CMK (cell line): ENCODE measurements at places on chromosomes 6 and 20.

- no peak for DNase-seq
Observed at GRCh38 chr6:118198746-118199145, 291.7 kb downstream of the SLC35F1 start.

GRCh38 chr20:22450537-22450936 lies 133.8 kb downstream of the FOXA2 start:
- DNase-seq = no peak

GRCh38 chr6:9197726-9198125 lies 762.4 kb upstream of the SLC35B3 start:
- no peak for DNase-seq

DNA sequence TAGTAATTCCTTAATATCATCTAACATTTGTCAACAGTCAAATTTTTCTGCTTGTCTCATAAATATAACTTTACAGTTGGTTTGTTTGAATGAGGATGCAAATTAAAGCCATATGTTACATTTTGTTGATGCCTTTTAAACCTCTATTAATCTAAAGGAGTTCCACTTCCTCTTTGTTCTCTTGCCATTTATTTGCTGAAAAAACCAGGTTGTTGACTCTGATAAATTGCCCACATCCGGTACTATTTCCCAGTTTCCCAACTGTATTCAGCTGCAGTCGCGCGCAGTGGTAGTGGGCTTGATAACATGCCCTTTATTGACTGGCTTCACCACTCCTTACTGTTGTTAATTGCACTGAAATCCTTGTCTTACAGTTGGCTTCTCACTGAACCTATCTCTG lies 32.8 kb upstream of the SIRPB2 start:
- no peak for DNase-seq

DNA sequence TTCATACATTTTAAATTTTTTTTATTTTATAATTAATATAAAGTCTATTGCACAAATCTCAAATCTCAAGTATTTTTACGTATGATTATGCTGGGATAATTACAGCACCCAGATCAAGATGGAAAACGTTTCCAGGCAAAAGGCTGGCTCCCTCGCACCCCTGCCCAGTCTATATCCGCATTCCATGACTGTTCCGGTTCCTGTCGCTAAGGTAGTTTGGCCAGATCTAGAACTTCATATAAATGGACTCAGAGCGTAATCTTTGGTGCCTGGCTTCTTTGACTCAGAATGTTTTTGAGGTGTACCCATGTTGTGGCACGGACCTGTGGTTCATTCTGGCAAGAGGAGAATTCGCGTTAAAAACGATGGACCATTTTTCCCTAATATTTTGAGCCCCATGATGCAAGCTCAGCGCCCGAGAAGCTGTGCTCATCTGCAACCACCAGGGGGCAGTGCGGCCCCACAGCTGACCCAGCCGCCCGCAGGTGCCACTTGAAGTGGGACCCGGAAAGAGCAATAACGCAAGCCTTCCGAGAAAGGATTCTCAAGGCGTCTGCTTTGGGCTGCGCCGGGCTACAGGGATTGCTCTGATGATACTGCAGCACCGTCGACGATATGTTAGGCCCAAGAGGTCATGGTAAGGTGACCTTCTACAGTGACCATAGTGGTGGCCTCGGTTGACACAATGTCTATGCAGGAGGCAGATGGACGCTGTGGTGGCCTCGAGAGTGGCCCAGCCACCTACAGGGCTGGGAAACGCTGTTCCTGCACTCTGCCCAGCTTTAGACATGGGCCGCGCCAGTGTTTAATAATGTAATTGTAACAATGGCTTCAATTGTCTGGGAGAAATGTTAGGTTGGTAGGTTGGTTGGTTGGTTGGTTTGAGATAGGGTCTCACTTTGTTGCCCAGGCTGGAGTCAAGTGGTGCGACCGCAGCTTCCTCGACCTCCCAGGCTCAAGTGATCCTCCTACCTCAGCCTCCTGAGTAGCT lies 160.1 kb downstream of the ZMYND8 start:
- DNase-seq = peak; percentile 32

- no peak for DNase-seq
Observed at GRCh38 chr6:160534050-160534696, 129.9 kb downstream of the LPA start.

DNA sequence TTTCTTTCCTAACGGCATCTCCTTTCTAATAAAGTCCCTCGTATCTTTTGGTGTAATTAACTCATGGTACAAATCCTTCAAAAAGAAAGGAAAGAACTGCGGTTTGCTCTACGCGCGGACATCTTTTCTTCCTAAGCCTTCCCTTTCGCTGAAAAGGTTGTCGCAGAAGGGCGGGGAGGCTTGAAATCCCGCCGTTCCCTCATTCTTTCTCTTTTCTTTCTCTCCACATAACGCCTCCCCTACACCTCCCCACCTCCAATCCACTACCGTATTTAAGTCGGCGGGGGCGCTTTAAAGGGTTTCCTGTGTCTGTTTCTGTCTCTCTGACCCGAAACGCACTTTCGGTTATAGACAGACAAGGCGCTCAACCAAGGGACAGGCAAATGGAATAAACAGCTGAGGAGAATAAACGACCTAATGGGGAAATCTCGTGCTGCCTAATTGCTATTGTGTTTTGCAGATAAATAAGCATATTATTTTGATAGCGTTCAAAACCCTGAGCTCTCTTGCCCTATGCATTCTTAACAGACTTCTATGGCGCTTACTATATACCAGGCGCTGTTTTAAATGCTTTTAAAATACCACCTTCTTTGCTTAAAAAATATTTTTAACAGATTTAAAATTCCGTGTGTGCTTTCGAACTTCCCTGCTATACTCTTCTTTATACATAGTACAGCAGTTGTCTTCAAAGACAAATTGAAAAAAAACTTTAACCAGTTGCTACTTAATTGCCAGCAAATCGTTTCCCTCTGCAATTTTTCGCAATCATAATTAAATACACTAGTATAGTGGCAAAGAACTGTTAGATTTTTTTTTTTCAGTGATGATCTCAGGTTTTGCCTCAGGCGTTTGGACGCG lies 2.5 kb upstream of the HEY2 start:
- no peak for DNase-seq

DNA sequence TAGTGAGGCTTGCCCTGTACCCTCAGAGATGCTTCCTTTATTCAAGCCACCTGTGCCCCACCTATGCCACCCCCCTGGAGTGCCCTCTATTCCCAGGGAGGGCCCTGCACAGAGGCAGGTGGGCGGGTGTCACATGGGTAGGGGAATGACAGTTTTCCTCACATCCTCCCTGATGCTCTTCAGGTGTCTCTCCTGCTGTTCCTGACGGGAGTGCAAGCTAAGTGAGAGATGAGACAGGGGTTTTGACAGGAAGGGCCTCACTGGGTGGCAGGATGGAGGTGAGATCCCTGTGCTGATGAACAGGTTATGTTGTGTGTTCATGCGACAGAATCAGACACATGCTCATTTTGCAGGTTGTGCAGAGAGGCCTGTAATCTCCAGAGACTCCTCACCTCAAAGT lies 164.1 kb upstream of the CHD6 start:
- no peak for DNase-seq

DNA sequence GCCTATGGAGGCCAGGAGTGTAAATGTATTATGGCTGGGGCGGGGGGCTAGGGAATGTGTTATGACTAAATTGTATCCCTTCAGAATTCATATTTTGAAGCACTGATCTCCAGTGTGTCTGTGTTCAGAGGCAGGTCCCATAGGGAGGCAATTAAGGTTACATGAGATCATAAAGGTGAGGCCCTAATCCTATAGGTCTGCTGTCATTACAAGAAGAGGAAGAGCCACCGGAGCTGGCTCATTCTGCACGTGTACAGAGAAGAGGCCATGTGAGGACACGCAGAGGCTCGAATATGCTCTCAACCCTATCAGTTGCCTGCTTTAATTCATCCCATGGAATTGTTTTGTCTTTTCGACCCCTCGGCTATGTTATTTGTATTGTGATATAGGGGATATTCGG lies 76.9 kb downstream of the VTA1 start:
- DNase-seq = no peak

- no peak for DNase-seq
Observed at GRCh38 chr20:5918856-5919625, 31.3 kb downstream of the TRMT6 start.

- DNase-seq = peak; percentile 35
Observed at GRCh38 chr20:5001174-5002076, at the start of gene SLC23A2. Gene SLC23A2 (minus strand): TSS chr20:5001510. CDS start chr20:4932562, 68,948 bp downstream.

DNA sequence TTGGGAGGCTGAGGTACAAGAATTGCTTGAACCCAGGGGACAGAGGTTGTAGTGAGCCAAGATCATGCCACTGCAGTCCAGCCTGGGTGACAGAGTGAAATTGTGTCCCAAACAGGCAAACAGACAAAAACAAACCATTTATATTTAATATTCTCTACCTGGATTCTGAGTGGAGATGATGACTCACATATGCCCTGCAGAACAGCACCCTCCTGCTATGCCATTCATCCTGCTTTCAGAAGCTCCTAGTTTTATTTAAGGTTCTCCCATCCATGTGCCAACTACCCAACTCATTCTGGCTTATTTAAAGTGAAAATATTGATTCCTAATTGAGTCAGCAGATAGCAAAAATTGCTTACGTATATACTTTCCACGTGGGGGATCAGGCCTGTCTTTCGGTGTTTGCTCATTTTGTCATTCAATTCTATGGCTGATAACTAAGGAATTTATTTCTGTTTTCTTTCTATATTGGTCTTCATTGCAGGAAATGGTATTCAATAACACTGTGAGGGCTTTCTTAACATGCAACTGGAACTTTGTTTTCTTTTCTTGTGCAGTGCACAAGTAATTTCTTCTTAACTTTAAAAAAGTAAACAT lies 459.1 kb upstream of the JAG1 start:
- no peak for DNase-seq

GRCh38 chr6:139965393-139965792 lies 590.9 kb upstream of the CITED2 start:
- no peak for DNase-seq

- no peak for DNase-seq
Observed at GRCh38 chr6:161750686-161751085, 476.8 kb upstream of the AGPAT4 start.

DNA sequence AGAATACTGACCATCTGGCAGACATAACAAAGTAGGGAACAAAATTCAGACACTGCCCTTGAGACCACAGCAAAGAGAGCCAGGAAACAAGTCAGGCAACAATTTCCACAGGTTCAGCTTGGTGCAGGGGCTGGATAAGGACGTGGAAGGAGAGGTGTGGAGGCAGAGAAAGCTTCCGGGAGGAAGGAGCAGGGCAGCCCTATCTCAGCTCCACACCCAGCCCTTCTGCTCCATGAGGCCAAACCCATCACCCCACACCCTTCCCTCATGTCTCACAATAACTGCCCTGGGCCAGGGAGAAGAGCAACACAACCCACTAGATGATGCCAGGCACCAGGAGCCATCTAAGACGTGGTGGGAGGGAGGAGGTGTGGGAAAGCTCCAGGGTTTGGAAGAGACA lies 5.8 kb downstream of the SNHG17 start:
- DNase-seq = no peak

DNA sequence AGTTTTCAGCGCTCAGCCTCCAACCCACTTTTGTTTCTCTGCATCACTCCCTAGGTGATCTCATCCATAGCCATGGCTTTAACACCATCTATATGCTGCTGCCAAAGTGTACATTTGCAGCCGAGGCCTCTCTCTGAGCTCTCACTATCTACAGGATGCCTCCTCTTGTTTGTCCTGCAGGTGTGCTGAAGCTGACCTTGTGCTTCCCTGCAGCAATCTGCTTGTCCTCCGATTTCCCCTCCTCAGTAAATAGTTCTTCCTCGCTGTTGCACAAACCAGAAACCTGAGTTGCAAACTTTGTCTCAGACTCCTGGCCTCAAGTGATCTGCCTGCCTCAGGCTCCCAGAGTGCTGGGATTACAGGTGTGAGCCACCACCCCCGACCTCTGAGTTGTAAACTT lies 3.7 kb upstream of the TXNDC5 start:
- DNase-seq = no peak

DNA sequence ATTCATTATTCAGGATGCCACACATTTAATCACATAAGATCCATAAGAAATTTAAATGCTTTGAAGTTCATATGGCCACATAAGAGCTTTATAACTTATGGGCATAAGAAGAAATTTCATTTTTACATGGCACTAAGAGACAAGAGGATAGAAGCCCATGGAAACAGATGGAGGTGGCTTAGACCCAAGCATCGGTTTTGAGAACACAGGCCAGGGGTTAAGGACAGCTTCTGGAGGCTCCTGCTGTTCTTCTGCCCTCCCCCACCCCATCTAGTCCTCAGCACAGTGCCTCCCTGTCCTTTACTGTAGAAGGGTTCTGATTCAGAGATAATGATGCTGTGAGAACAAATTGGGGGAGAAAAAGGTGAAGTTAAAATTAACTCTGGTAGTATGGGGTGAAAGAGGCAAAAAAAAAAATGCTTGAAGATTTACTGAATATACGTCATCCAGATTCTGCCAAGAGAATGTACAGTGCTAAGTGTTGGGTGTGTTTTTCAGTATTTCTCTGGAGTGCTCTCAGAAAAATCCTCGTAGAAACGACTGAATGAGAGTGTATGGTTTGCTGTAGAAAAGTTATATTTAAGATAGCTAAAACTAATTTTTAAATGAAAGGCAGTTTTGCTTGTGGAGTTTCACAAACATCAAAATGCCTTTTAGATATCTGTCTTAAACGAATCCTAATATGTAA lies 539.7 kb downstream of the QKI start:
- no peak for DNase-seq

DNA sequence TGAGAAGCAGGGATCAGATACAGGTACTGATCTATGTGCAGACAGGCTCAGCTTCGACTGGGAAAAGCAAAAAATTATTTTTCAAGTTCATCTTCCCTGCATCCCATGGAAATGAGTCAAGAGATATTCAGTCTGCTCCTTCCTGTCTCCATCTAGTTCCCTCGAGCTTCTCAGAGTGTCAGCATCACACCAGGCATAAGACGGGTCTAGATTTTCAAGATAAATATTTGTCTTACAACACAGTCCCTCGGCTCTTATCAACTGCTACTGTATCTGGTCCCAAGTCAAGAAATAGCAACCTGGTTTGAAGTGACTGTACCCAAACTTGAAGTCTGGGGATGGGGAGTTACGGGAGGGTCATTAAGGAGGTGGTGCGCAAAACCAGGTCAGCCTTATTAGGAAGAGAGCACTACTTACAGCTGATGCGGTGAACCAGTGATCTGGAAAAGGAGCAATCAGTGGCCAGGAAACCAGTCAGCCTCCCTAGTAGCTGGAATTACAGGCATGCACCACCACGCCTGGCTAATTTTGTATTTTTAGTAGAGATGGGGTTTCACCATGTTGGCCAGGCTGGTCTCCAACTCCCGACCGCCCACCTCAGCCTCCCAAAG lies 29.7 kb downstream of the ZMYND8 start:
- DNase-seq = no peak

- DNase-seq = no peak
Observed at GRCh38 chr6:134014588-134015137, 37.8 kb downstream of the SLC2A12 start.

DNA sequence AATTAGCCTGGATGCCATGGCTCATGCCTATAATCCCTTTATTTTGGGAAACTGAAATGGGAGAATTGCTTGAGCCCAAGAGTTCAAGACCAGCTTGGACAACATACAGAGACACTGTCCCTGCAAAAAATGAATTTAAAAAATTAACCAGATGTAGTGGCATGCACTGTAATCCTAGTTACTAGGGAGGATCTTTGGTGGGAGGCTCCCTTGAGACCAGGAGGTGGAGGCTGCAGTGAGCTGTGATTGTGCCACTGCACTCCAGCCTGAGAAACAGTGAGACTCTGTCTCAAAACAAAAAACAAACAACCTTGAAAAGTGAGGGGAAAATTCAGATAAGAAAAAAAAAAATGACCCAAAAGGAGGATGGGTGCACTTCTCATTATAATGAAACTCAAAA lies 23.4 kb downstream of the CAP2 start:
- no peak for DNase-seq

- no peak for DNase-seq
Observed at GRCh38 chr6:2943564-2943955, 27.8 kb downstream of the SERPINB6 start.

- no peak for DNase-seq
Observed at GRCh38 chr20:18103497-18103896, 34.2 kb upstream of the KAT14 start.
